ENCODE measurements at places on chromosomes 11 and 22.
A peak's percentile ranks its signal among the peaks of the same experiment; 100 is the strongest.

DNA sequence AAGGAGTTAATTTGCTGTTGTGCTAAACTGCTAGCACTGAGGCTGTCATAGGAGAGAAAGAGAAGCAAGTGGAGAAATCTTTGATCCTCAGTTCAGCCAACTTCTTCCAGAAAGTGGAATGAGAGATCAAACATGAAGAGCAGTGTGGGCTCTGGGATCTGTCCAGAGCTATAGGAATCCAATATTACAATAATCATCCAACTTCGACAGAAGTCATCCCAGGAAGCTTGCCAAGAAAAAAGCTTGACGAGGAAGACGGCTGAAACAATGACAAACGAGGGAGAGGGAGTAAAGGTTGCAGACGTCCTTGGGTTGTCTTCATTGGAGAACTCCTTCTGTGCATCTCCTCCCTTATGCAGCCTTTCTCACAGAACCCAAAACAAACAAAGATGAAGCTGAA is 496.2 kb downstream of the INSC start:
- no peak for DNase-seq

DNA sequence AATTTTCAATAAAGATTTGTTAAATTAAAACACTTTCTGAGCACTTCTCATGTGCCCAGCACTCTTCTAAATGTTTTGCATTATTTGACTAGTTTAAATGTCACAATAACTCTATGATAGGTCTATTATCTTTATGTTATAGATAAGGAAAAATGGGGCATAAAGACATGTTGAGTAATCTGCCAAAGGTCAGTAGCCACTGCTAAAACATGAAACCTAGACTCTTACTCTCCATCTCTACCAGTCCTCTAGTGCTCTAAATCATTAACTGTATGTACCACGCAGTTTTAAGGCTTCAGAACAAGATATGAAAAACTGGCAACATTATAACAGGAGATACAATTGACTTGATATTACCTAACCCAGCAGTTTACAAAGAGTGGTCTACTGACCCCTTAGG is 6.9 kb downstream of the RAB6A start:
- no peak for DNase-seq

GRCh38 chr11:36540998-36541397 is 26.8 kb upstream of the RAG1 start:
- DNase-seq, result peak; percentile 5

DNA sequence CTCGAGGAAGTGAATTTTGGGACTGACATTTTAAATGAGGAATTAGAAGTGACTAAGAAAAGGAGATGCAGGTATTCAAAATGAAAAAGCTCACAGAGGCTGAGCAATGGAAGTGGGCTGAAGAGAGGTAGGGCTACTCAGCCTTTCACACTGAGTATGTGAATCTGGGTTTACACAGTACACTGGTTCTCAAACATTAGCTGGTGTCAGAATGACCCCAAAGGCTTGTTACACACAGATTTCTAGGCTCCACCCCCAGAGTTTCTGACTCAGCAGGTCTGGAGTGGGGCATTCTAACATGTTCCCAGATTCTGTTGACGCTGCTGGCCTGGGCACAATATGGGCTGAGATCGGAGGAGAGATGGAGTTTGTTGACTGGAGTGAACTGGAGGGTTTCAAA is 32.8 kb downstream of the CADM1 start:
- DNase-seq, result no peak

- no peak for DNase-seq
Measured at GRCh38 chr11:45652781-45653180, 12.6 kb downstream of the CHST1 start.
